Naive thymus-derived CD4-positive, alpha-beta T cell (primary cell): ENCODE measurements at places on chromosomes 2 and 18.

DNA sequence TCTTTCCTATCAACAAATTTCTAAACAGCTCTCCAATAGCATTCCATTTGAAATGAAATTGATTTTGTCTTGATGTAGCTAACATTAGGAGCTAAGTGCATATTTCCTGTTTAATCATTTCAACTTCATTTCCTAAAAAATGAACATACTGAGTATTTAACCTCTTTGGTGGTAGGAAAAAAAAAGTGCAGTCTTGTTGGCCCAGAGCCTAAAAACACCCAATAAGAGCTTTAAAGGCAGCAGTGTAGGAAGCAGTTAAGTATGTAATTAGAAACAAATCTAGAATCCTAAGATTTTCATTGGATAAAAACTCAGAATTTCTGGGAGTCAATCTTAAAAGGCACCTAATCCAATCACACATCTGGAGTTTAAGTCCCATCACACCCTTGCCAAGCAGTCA is 71.0 kb upstream of the RBMS1 start:
- no peaks in the 10 kb centered on the region for H3K4me1 ChIP-seq
- no peaks in the 10 kb centered on the region for H3K36me3 ChIP-seq
- H3K27ac ChIP-seq = no peak overlapping the region

DNA sequence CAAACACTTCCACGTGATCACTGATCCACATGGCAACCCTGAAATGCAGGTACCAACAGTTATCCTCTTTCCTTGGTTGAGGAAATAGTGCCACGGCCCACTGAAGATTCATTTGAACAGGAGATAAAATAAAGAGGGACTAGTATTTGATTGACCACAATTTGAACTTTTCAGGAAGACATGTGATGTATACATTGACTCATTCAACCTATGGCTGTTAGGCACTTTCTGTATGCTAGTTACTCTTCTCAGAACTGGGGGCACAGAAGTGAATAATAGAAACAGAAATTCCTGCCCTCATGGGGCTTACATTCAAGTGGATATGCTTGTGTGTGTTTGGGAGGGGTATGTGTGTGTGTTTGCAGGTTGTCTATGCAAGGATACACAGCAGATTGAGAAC is 199.6 kb downstream of the PRKCE start:
- H3K4me3 ChIP-seq = no peak overlapping the region
- DNase-seq = no peak
- H3K36me3 ChIP-seq = no peaks in the 10 kb centered on the region

DNA sequence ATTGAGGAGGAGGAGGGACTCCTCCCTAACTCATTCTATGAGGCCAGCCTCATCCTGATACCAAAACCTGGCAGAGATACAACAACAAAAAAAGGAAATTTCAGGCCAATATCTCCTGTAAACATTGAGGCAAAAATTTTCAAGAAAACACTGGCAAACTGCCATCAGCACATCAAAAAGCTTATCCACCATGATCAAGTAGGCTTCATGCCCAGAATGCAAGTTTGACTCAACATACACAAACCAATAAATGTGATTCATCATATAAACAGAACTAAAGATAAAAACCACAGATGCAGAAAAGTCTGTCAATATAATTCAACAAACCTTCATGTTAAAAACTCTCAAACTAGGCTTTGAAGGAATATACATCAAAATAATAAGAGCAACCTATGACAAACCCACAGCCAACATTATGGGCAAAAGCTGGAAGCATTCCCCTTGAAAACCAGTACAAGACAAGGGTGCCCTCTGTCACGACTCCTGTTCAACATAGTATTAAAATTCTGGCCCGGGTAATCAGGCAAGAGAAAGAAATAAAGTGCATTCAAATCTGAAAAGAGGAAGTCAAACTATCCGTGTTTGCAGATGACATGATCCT is 1014.3 kb downstream of the CBLN2 start:
- H3K4me3 ChIP-seq = no peak overlapping the region
- H3K36me3 ChIP-seq = no peaks in the 10 kb centered on the region
- H3K4me1 ChIP-seq = no peaks in the 10 kb centered on the region
- H3K27ac ChIP-seq = no peak overlapping the region

DNA sequence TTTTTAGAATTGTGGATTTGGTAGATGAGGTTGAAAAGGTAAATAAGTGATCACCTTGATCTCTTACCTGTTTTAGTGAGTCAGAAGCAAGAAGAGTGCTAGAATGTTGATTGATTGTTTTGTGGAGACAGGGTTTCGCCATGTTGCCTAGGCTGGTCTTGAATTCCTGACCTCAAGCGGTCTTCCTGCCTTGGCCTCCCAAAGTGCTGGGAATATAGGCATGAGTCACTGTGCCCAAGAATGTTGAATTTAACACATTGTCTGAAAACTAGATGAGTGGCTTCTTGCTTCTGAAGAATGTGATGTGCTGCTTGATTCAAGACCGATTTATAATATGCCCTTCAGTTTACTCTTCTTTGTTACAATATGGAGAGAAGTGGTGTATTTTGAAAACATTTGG is 121.3 kb downstream of the FMNL2 start:
- H3K4me3 ChIP-seq = no peak overlapping the region
- H3K36me3 ChIP-seq = no peaks in the 10 kb centered on the region
- H3K4me1 ChIP-seq = no peaks in the 10 kb centered on the region
- no peaks in the 10 kb centered on the region for H3K27me3 ChIP-seq
- DNase-seq = no peak
- H3K27ac ChIP-seq = no peak overlapping the region

- no peaks in the 10 kb centered on the region for H3K4me1 ChIP-seq
- H3K36me3 ChIP-seq = no peaks in the 10 kb centered on the region
- no peak for DNase-seq
- H3K4me3 ChIP-seq = no peak overlapping the region
- H3K27me3 ChIP-seq = no peaks in the 10 kb centered on the region
Observed at GRCh38 chr2:221883976-221884375, 311.9 kb upstream of the EPHA4 start.

DNA sequence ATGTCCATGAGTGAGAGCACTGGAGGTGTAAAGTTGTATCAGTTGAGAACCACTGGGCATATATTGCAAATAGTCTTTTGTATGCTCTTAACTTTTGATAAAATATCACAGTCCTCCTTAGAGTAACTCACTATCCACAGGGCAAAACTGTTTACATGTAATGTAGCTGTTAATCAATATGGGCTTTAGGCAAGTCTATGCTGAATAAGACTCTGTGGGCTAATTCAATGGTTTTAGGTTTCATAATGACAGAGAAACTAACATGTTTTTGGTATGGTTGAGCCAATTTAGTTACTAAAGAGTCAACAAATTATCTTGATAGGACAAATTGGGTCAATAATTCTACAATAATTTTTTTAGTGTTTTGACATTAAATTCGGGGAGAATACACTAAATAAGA is 1134.9 kb upstream of the FAM98A start:
- no peaks in the 10 kb centered on the region for H3K4me1 ChIP-seq
- H3K4me3 ChIP-seq = no peak overlapping the region
- H3K36me3 ChIP-seq = no peaks in the 10 kb centered on the region
- no peak for DNase-seq
- no peaks in the 10 kb centered on the region for H3K27me3 ChIP-seq

GRCh38 chr2:199302851-199303250 is 154.9 kb downstream of the SATB2 start:
- DNase-seq = no peak
- no peak overlapping the region for H3K4me3 ChIP-seq
- no peaks in the 10 kb centered on the region for H3K27me3 ChIP-seq
- no peaks in the 10 kb centered on the region for H3K4me1 ChIP-seq
- no peak overlapping the region for H3K27ac ChIP-seq

- DNase-seq = no peak
- no peak overlapping the region for H3K27ac ChIP-seq
- H3K27me3 ChIP-seq = no peaks in the 10 kb centered on the region
Observed at GRCh38 chr2:47512581-47513083, 109.7 kb downstream of the MSH2 start.

- H3K4me1 ChIP-seq = no peaks in the 10 kb centered on the region
- no peaks in the 10 kb centered on the region for H3K36me3 ChIP-seq
- H3K4me3 ChIP-seq = no peak overlapping the region
- H3K27ac ChIP-seq = no peak overlapping the region
- no peak for DNase-seq
Observed at GRCh38 chr2:145168091-145168490, 648.2 kb upstream of the ZEB2 start.

DNA sequence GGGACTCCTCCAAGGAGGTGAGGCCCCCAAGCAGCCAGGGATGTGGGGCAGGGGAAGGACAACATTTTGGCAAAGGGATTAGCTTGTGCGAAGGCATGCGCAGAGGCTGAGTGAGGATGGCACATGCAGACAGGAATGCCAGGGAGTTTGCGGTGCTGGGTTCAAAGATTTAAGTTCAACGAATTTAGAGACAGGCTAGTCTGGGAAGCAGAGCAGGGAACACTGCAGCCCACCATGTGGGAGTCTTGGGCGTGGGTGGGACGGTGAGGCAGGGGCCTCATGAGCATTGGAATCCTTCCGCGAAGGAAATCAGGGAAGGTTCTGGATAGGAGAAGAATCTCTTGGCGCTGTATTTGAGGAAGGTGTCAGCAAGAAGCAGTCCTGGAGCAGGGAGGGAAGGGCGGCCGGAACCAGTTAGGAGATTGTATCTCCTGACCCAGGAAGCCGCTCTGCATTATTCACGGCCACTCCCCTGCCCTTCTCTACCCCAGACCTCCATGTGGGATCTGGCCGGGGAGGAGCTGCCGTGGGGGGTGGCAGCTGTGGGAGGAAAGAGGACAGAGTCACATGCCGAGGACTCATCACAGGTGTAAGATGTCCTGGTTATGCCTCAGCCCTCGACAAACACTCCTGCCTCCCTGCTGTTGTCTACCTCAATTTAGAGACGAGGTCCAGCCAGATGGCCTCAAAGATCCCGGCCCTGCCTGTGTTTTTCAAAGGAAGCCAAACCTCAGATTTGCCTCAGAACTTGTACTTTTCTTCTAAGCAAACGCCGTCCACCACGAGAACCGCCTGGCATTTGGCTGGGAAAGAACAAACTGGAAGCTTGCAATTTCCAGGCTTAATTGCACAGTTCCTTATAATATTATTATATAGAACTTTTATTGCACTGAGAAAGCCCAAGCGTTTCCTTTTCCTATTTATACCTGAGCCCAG is 123.7 kb upstream of the SMAD2 start:
- DNase-seq = no peak
- no peak overlapping the region for H3K4me3 ChIP-seq
- H3K27ac ChIP-seq = no peak overlapping the region

GRCh38 chr2:10285556-10286198 is 17.0 kb upstream of the HPCAL1 start:
- H3K27me3 ChIP-seq = no peaks in the 10 kb centered on the region
- no peak overlapping the region for H3K27ac ChIP-seq
- H3K4me3 ChIP-seq = no peak overlapping the region
- no peaks in the 10 kb centered on the region for H3K4me1 ChIP-seq
- no peaks in the 10 kb centered on the region for H3K36me3 ChIP-seq

DNA sequence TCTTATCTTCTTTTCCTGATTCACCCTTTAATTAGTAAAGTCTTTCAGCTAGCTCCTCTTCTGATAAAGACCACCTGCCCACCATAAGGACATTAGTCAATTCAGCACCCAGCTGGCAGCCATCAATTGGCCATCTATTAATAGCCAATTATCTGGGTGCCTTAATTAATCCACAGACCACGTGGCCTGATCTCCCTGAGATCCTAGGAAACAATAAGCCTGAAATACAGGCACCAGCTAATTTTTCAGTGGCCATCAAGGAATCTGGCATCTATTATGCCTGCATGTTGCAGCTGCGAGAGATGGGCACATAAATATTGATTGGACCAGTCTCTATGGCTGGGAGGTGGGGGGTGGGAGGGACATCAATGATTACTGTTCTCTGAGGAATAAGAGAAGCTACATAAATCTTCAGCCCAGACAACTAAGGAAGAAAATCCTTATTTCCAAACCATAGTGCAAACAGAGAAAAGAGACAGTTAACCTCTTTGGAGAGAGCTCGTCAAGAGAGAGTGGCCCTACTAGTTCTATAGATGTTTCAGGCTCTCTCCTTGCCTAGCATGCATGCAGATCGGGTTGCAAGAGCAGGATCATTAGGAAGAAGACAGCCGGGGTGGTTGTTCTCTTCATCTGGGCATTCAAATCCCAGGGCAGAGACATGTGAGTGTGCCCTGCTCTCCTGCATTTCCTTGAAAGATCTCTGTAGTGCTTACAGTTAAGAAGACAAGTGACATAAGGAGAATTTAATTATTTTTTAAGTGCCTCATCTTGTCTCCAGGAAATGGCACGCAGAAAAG is 8.7 kb downstream of the GALNT14 start:
- H3K4me1 ChIP-seq = no peaks in the 10 kb centered on the region
- no peak overlapping the region for H3K4me3 ChIP-seq
- DNase-seq = no peak
- no peaks in the 10 kb centered on the region for H3K36me3 ChIP-seq
- no peak overlapping the region for H3K27ac ChIP-seq

DNA sequence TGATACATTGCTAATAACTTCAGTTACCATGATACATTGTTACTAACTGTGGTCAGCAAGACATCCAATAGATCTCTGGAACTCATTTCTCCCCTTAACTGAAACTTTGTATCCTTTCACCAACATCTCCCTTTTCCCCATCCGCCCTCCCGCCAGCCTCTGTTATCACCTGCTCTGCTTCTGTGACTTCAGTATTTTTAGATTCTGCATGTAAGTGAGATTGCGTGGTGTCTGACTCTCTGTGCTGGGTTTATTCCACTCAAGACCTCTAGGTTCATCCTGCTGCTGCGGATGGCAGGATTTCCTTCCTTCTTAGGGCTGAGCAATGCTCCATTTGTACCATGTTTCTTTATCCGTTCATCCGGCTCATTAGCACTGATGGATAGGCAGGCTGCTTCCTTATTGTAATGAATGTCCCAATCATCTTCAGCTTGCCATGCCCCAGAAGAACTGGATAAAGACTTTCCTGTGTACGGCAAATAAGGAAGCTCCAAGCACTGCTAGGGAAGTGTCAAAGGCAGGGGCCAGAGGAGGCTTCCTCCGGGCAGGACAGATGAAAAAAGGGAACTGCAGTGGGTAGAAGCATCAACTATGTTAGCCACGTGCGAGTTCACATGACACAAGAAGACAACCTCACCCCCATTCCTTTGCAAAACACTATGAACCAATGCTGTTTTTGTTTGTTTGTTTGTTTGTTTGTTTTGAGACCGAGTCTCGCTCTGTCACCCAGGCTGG is 113.4 kb downstream of the EIPR1 start:
- no peak overlapping the region for H3K4me3 ChIP-seq
- no peaks in the 10 kb centered on the region for H3K4me1 ChIP-seq
- H3K27ac ChIP-seq = no peak overlapping the region
- no peak for DNase-seq
- H3K27me3 ChIP-seq = no peaks in the 10 kb centered on the region

DNA sequence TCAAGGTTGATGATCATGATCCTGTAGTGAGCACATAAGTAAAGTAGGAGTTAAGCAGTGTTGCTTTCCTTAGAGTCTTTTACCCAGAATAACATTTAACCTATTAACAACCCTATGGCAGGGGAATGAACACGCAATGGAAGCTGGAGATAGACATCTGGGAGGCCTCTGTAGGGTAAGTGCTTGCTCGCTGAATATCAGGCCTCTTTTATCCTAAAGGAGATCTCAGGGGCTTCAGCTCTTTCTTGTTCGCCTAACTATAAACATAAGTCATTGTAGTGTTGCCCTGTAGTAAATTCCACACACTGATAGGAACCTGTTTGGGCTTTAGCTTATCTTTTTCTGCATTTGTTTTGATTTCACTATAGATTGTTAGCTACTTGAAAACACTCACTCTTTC is 174.4 kb upstream of the TCF4 start:
- no peak for DNase-seq
- H3K36me3 ChIP-seq = no peaks in the 10 kb centered on the region
- H3K4me3 ChIP-seq = no peak overlapping the region
